Heart right ventricle (tissue), 16 donors: ENCODE measurements at places on chromosomes 11 and 22. TPM values are rescaled to one million over a fixed set of nuclear protein-coding genes. Genes with fewer than 3 reads are reported as not detected.

DNA sequence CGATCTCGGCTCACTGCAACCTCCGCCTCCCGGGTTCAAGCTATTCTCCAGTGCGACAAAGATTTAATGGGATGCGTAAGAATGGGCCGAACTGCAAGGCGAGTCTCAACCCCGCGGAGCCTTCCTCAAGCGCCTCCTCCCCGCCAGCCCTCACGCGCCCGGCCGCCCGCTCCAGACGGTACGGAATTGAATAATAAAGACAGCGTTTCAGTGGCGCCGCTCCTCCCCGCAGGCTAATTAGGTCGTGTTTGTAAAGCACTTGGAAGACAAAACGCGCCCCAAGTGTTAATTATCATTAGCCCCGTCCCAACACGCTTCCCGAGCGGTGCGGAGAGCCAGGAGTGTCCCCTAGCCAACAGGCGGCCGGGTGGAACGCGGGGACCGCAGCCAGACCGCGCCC, 192.0 kb downstream of the BUD13 start:
- no peak for DNase-seq

DNA sequence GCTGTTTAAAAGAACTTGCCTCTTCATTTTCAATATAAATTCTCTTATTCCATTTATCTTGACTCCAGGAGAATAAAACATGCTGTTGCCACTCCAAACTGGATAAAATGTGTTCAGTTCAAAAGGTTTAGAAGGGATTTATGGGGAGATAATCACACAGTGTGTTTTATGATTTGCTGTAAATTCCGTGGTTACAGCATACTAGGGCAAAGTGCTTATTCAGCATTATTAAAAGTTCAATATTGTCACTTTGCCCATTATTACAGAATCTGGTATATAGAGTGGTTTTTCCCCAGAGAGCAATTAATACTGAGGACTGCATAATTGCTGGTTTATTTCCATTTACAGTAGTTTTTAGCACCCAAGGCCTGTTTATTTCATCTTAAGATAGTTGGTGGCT, 780.9 kb upstream of the RAG2 start:
- no peak for DNase-seq

- DNase-seq = no peak
Observed at GRCh38 chr22:38162881-38163843, 18.5 kb downstream of the PLA2G6 start.

The SGSM1 gene
- total RNA-seq = 9.0 TPM
